ENCODE measurements at places on chromosomes 2 and 18.

DNA sequence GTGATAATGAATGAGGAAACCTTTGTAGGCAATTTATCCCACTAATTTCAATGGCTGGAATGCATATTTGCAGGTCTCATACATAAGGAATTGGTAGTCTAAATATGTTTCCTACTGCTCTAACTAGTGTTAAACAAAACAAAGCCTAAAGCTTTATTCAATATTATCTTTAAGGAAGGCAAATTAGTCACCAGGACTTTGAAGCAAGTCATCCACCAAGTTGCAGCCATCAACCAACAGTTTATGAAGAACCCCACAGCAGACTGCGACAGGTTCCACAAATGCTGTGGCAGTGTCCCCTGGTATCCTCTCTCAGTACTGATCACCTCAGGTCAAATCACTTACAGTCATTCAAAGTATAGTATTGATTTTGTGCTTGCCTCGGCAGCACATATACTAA, 181.5 kb upstream of the ZFP36L2 start:
- no peak for DNase-seq

- no peak for DNase-seq
Measured at GRCh38 chr18:72672364-72673184, 128.4 kb upstream of the CBLN2 start.

DNA sequence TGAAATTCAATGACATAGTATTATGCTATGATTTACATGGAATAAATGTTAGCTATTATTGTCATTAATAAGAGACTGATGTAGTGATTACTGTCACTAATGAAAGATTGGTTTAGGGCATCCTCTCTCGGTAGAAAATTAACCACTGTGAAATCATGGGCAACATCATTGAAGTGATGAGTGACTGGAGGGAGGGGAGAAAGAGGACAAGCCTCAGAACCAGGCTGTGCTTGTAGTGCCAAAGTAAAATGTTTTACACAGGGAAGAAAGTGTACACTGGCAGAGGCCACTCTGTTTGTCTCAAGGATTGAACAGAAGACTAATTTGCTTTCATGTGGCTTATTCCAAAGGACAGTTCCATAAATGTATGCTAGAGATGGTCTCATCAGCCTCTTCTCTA, 456.2 kb upstream of the TCF4 start:
- DNase-seq = no peak

DNA sequence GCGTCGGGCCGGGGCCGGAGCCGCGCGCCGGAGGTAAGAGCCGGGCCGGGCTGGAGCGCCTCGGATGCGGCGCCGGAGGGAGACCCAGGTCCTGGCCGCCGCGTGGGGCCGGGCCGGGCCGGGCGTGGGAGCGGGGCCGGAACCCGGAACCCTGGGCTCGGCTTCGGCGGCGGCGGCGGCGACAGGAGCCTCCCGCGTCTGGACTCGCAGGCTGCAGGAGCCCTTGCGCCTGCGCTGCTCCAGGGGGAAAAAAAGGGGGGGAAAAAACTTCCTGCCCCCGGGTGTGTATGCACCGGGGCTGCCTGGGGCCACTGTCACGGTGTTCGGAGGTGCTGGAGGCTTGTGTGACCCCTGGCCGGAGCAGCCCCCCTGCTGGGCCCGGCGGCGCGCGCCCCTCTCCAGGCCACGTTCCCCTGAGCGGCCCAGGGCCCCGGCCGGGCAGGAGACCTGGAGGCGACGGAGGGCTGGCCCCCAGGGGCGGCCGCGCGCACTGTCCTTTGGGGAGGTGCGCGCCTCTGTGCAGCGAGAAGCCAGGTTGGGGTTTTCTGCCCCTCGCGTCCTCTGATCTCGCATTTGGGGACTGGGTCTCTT, 864 bp downstream of the KLHL29 start:
- DNase-seq = no peak

GRCh38 chr2:69147841-69148533, 135.0 kb downstream of the ANTXR1 start:
- no peak for DNase-seq

- DNase-seq = no peak
Measured at GRCh38 chr18:9365406-9365805, 30.8 kb downstream of the TWSG1 start.

- DNase-seq = no peak
Measured at GRCh38 chr2:198916548-198917080, 541.1 kb downstream of the SATB2 start.

DNA sequence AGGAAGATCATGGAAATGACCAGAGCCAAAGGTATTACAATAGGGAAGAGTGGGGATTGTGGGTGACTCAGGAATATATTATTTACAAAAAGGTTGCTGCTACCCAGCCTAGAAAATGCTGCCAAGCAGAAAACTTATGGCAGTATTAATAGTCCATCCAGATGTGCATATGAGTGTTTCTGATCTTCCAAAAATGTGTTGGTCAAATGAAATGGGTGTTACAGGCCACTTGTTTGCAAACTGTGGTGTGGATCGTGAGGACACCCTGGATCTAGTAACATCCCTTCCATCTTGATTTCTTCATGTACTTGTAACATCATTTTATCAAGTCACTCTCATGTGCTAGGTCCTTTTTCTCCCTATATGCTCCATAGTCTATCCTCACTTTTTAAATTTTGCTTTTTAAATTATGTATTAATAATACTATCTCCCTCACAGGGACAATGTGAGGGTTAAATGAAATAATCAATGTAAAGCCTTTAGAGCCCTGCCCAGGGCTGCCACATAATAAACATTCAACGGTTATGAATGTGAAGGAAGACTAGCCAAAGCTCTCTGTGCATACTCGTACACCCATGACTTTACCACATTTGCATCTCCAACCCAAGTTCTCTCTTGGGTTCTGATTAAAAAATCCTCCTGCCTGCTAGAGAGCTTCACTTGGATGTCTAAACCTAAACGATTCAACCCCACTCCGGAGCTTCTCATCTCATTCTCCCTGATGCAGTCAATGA, 18.5 kb downstream of the CD226 start:
- DNase-seq = no peak

GRCh38 chr2:64192125-64192479, 47.9 kb upstream of the PELI1 start:
- no peak for DNase-seq

- no peak for DNase-seq
Measured at GRCh38 chr2:45891719-45892424, 240.4 kb downstream of the PRKCE start.

DNA sequence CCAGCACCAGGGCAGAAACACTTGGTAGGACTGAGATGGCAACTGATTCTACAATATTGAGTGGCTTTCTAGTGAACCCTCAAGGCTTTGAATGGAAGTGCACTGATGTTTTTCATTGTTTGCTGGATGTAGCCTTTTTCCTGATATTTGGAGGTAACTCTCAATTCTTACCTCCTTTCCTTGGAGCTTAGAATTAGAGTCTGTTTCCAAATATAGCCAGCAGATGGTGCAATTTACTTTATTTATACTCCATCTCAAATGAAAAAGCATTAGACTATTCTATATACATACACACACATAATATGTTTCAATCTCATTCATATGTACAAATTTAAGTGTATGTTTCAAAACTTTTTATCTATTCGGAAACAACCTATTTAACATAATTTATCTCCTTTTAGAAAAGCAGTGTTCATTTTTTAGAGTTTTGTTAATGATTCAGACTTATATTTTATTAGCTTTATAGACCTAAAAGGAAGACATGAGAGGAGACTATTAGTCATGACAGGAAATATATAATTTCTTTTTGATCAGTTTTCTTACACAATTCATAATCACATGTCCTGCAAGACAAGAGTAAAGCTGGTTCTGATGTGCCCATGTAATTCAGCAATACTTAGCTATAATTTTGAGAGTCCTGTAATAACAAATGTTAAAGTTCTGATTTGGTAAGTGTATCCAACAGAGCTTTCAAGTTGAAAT, 124.8 kb downstream of the NUP35 start:
- no peak for DNase-seq

DNA sequence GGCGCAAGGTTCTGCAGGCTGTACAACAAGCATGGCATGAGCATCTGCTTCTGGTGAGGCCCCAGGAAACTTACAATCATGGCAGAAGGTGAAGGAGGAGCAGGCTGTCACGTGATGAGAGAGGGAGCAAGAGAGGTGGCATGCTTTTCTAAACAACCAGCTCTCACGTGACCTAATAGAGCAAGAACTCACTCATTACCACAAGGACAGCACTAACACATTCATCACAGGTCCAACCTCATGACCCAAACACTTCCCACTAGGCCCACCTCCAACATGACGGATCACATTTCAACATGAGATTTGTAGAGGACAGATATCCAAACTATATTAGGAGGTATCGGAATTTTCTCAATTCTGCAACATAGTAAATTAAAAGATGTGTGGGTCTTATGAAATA, 108.8 kb upstream of the DLX2 start:
- no peak for DNase-seq

GRCh38 chr2:11556101-11556806, 22.4 kb downstream of the GREB1 start:
- no peak for DNase-seq

DNA sequence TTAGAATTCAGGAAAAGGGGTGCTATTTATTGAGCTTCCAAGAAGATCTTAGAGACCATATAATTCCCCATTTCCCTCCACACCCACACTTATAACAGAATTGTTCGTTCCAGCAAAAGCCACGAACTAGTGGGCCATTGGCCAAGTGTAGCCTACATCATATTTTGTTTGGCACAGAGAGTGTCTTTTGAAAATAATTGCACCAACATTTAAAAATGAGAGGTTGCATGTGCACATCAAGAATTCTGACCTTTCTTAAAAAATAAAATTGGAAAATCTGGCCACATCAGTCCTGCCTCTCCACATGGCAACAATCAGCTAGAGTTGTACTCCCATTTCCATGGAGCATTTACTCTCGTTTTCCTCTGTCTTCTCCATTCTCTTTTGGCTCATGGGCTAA, 655.5 kb upstream of the FANCL start:
- no peak for DNase-seq

- DNase-seq = no peak
Measured at GRCh38 chr2:66575625-66576310, 140.8 kb downstream of the MEIS1 start.

DNA sequence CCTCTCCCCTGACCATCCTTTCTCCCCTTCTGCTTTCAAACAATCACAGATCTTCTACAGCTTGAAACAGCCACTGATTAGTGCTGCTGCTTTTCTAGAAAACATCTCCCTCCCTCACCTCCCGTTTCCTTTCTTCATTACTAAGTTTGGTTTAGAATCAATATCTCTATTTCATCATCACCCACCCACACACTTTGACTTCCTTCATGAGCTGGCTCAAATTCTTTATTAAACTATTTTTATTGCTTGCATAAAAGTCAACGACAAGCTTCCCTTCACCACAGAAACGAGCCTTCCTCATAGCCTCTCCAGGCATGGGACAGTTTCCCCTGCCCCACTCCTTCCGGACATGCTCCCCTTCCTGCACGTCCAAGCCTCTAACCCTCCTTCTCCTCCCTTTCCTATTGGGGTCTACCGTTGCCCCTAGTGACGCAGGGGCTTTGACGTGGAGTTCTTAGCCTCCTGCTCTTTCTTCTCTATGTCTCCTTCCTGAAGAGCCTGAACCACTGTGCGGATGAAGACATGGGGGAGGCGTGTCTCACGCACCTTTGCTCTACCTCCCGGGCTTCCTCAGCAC, 172.0 kb downstream of the AFF3 start:
- DNase-seq = no peak

- DNase-seq = no peak
Measured at GRCh38 chr18:47936952-47937351, 6.5 kb upstream of the SMAD2 start.

- DNase-seq = no peak
Measured at GRCh38 chr2:126672980-126673605, 17.1 kb downstream of the GYPC start.

DNA sequence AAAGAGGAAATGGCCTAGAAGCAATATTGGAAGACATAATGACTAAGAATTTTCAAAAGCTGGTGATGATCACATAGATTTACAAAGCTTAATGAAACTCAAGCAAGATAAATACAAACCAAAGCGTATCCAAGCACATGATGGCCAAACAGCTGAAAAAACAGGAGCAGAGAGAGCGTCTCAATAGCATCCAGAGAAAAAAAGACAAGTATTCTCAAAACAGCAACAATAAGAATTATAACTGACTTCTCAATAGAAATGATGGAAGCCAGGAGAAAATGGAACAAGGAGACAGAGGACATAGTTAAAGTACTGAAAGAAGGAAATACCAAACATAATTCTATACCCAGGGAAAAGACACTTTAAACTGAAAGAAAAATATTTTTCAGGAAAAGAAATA, 437.2 kb upstream of the TNP1 start:
- no peak for DNase-seq

DNA sequence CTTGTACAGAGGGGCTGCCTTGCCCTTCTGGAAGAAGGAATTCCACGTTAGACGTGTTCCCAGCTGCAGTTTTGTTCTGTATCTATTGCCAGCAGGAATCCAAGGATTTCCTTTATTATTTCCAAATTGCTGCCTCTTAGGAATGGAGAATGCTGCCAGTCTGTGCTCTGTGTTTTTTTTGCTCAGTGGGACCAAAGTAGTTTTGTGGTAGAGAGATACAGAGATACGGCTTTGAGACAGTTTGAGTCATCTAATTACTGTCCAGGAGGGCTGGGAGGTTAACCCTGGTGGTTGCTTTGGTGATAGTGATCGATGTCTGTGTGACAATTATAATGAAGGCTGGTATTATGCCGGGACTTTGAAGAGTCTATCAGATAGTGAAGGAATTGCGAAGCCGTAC, 26.3 kb downstream of the ASAP2 start:
- DNase-seq = no peak

- DNase-seq = no peak
Measured at GRCh38 chr2:226969417-226970080, 133.7 kb downstream of the RHBDD1 start.

- DNase-seq = no peak
Measured at GRCh38 chr18:39732918-39733317, 2167.3 kb upstream of the CELF4 start.

GRCh38 chr18:45255197-45255890, 359.9 kb upstream of the SLC14A2 start:
- no peak for DNase-seq

GRCh38 chr2:235500761-235501672, 7.2 kb downstream of the AGAP1 start:
- DNase-seq = no peak

DNA sequence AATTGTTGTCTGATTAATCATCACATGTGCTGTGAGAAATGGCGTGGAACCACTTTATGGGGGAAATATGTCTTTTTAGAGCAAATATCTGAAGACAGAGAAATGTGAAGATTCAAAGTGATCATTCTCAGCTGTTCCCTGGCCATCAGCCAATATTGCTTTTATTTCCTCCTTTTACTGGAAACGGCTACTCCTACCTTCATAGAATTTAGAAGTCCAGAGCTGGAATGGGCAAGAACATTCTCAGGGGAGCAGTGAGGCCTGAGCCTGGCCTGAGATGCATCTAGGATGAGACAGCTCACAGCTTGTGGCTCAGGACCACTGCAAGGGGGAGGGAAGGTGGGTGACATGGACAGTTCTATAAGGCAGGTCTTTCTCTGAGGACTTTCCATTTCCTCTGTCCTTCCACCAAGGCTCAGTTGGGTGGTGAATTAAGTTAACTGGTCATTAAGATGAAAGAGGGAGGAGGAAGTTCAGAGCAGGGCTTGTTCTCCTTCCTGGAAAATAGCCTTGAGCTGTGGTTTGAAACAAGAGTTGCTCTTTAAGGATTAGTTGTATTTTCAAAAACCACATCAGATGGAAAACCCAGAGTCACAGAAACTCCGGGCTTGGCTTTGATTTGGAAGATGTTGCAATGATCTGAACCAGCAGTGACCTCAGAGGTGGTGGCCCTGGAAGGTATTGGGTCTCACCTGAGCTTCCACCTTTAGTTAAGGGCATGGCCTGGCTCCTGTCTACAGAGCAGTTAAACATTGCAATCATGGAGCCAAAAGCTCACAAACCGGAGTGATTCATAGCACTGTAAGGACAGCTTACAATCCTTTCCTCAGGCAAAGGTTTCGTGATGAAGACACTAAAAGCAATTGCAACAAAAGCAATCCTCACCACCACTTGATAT, 144.3 kb downstream of the VAPA start:
- DNase-seq = no peak

All from activated CD8-positive, alpha-beta memory T cell treated with anti-CD3 and anti-CD28 coated beads for 4 hours (primary cell).